Stimulated activated CD4-positive, alpha-beta T cell treated with anti-CD3 and anti-CD28 coated beads, TNF-alpha, amount 100 ng/mL, for 1 hour (primary cell): ENCODE measurements at places on chromosomes 13 and 19.

- DNase-seq, result no peak
Observed at GRCh38 chr19:16736709-16737108, 17.1 kb downstream of the NWD1 start.

- peak; percentile 24 for DNase-seq
Observed at GRCh38 chr19:51887522-51888498, at the start of gene ZNF577. Gene ZNF577 (minus strand): TSS chr19:51887951. CDS start chr19:51880382, 7,569 bp downstream.

DNA sequence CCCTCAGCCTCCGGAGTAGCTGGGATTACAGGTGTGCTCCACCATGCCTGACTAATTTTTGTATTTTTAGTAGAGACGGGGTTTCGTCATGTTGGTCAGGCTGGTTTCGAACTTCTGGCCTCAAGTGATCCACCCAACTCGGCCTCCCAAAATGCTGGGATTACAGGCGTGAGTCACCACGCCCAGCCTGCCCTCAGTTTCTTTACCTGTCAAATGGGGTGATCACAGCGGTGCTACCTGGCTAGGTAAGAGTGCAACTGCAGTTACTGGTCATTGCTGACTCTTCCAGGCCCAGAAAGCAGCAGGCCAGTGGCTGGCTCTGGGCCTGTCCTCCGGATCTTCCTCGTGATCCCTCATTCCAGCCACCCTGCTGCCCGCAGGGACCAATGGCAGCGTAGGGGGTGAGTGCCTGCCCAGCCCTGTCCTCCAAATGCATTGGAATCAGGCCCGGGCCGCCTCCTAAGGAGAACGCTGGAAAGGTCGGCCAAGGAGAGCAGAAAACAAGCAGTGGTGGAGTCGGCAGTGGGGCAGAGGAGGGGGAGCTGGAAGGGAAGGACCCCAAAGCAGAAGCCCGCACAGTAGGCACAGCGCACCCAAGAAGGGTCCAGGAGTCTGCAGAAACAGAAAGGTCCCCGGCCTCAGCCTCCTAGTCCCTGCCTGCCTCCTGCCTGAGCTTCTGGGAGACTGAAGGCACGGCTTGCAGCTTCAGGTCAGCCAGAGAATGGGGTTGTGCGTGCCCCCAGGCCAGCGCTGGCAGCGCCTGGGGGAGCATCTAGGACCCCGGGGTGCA, 1.8 kb upstream of the SLC27A1 start:
- DNase-seq, result no peak

- DNase-seq, result no peak
Observed at GRCh38 chr19:11020982-11021759, 60.3 kb downstream of the SMARCA4 start.

- DNase-seq, result peak; percentile 20
Observed at GRCh38 chr19:18789883-18790565, 1.1 kb downstream of the COMP start.

DNA sequence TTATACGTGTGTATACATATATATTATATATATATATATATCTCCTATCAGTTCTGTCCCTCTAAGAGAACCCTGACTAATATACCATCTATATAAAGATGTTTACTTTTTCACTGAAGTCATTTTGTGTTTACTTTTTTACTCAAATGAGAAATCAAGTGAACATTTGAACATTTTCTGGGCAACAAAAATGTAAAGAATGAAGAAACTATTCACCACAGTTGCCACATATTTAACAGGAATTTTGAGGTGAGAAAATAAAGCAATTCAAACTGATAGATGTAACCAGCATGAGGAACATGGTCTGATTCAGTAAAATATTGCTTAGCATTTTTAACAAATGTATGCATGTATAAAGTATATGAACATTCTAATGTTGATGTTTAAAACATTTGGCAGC, 299.2 kb upstream of the KLHL1 start:
- DNase-seq, result no peak

DNA sequence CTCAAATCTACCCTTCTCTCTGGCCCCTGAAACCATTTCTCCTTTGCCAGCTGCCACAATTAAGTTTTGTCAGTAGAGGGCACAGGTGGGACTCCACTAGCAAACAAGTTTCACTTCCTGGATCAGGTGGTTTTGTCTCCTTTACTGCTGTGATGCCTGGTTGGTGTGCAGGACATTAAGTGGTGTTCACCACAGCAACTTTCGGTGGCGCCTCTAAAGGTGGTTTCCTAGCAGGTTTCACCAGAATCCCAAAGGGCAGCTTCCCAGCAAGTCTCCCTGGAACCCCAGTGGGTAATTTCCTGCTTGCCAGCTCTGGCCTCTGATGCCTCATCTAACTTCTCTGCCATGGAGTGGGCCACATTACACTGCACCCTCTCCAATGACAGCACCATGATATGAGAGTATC, 16.6 kb downstream of the MED4 start:
- no peak for DNase-seq

DNA sequence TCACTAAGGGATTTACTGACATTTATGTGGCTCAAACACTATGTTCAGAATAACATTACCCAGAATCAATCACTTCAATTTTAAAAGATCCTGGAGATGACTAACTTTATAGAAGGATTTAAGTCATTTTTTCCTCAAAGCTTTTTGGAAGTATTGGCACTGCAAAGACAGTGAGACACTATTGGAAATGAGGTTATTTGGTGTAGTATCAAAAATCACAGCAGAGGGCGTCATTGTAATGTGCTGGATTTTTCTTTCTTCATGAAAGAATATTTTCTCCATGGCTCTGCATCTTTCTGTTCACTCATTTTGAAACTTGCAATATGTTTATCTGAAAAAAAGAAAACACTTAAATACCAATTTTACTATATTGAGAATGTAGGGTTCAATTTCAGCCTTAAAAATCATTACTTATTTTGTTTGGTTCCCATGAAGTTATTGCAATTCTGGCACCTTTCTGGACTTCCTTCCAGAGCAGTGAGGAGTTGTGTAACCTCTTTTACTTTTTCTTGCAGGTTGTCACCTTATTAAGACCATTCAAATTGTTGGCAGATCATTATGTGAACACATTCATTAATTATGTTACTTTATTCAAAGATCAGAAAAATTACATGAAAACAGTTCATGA, 3.7 kb upstream of the CSNK1A1L start:
- no peak for DNase-seq

- DNase-seq, result no peak
Observed at GRCh38 chr13:74243637-74244526, 109.7 kb upstream of the KLF12 start.

- DNase-seq, result no peak
Observed at GRCh38 chr19:10808937-10809649, 26.9 kb downstream of the TMED1 start.

DNA sequence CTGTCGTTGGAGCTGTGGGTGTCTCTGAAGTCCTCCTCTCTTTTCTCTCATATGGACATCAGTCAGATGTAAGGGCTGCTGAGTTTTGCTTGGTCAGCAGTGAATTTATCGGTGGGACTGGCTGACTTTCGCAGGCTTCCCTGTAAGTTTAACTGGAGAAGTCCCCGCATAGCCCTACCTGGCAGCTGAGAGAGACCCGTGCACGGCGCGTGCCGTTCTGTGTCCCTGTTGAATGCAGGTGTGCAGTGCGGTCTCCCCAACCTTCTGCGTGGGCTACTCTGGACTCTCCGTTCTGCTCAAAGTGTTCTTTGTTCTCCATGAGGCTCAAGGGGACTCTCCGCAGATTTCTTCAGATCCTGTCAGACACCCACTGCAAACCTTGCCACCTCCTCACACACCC, 252.9 kb downstream of the COL4A1 start:
- DNase-seq, result no peak

GRCh38 chr19:39192846-39193245, 3.9 kb upstream of the NCCRP1 start:
- no peak for DNase-seq

GRCh38 chr19:45995715-45996385, 583 bp downstream of the CCDC61 start:
- no peak for DNase-seq

DNA sequence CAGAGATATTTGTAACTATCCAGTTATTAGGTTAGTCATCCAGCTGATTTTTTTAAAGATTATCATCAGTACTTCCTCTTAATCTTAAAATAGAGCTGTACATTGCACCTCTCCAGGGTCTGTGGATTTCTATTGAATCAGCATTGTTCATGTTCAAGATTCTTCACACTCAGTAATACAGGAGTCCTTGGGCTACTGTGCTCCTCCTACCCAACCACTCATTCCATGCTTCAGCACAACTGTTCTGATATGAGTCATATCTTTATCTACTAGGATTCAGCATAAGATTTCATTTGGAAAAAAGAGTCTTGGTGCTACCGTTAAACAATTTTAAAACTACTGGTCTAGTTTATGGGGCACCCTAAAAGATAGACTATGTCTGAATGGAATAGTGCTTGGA, 357.8 kb downstream of the DCT start:
- DNase-seq, result no peak

DNA sequence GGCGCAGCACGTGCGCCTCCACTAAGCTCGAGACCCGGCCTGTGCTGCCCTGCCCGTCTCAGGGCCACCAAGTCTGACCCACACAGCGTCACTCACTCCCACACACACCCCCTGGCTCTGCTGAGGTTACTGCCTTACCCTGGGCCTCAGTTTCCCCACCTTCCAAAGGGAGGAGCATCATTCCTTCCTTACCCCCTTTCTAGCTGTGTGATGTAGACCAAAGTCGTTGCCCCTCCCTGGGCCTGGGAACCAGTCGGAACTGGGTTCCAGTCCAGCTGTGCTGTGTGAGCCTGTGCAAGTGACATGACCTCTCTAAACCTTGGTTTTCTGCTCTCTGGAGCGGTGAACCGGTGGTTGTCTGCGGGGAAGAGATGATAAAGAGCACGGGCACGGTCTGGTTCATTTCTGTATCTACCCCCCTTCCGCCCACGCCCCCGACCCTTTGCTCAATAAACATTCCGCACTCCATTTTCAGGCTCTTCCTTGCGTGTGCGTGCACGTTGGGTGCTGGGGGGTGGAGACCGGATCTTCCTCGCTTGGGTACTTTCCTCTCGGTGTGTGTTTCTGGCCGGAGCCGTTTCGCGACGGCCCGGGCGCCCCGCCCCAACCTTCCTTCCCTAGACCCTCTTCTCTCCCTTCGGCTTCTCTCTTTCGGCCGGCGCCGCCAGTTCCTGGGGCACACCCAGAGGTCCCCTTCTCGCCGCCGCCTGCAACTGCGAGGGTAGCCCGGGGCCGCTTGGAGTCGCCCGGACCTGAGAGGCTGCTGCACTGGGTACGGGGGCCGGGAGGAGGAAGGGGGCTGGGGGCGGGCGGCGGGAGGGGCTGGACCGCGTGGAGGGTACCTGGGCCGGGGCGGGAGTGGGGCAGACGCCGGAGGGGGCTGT, at the start of gene ZNF581:
ZNF581 (plus strand) TSS at position 647 of the 884 bp plus-strand sequence. CDS start 923 bp downstream, outside the sequence.
- DNase-seq, result peak; percentile 76

- DNase-seq, result no peak
Observed at GRCh38 chr13:50387051-50387581, 371.9 kb downstream of the KCNRG start.

- peak; percentile 64 for DNase-seq
Observed at GRCh38 chr19:14347999-14348889, 33.0 kb upstream of the ADGRE5 start.

GRCh38 chr13:66663711-66664110, 566.4 kb downstream of the PCDH9 start:
- no peak for DNase-seq

DNA sequence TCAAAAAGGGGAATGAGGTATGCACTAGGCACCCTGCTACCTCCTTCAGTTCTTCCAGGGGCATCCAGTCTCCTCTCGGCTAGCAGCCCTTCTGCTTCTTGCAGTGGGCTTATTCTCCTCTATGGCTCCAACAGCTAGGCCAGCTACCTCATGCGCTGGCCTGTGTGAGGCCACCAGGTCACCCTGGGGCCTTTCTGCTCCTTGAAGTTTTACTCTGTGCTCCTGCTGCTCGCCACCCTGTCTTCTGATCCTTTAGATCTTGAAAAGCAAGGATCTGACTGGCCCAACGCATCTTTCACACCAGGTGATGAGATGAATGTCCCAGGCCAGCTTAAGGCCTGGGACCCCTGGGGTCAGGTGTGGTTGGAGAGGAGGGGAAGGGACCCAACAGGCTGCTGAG, 66.2 kb downstream of the RUBCNL start:
- DNase-seq, result no peak

DNA sequence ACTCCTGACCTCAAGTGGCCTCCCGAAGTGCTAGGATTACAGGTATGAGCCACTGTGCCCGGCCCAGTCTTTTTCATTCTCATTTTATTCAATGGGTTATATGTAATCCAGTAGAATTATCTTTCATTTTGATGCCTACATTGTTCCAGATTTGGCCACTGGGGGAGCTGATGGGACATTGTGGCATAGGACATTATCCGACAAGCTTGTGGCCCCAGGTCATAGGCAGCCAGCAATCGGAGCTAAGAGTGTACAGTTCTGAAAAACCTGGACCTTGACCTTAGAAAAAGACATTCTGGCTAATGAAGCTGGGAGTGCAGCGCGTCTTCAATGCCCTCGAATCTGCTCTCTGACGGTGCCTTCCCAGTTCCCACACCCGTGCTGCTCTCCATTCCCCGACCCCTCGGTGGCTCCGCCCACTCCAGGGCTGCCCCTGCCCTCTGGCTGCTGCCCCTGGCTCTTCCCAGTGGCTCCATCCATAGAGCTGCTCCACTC, 108.7 kb downstream of the TEX29 start:
- no peak for DNase-seq

- no peak for DNase-seq
Observed at GRCh38 chr13:113664751-113665596, 2.0 kb upstream of the GRK1 start.

DNA sequence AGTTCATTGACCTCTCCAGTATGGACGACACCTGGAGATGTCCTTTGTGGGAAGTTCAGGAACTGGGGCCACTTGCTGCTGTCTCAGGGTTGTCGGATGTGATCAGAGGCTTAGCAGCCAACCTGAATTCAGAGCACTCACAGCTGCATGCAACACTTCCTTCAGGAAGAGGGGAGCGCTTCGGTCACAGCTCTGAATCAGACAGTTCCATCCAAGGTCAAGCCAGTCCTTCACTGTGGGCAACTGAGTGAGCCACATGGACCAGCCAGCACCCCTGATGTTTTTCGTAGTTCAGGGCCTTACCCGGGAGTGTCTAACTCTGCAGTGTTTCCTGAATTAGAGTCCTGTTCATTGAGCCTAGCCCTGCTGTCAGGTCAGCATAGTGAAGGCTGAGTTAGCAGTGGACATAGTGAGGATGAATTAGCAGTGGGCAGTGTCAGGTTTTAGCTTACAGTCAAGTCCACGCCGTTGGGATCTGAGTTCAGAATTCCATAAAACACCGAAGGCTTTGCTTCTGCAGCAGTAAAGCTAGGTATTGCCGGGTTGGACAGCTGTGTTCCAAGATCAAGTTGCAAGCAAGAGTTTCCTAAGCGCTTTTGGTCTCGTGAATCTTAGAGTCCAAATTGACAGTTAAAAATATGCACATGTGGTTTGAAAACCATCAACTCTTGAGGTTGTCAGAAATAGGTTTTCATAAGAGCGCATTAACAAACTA, 5.1 kb downstream of the ZNF555 start:
- no peak for DNase-seq

GRCh38 chr19:58581227-58582141, 8.3 kb upstream of the MZF1 start:
- DNase-seq, result peak; percentile 73

DNA sequence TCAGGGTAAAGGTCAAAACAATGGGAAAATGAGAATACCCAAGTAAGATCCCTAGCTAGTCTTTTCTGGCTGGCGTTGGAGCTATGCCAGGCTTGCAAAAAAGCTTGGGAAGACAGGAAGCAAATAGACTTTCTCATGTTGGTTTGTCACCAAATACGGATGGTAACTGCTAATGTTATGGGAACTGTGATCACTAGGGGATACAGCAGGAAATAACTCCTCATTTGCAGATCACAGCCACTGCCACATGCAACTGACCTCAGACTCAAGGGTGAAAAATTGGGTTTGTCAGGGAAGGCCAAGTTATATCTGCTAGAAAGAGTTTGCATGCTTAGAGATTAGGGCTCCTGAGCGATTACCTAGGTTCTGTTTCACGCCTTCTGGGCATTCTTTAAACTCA, 162.9 kb downstream of the NHLRC3 start:
- no peak for DNase-seq
